Stimulated activated CD4-positive, alpha-beta T cell treated with anti-CD3 and anti-CD28 coated beads, Interleukin-15, amount 100 ng/mL, for 1 hour (primary cell): ENCODE measurements at places on chromosomes 12 and 14.

DNA sequence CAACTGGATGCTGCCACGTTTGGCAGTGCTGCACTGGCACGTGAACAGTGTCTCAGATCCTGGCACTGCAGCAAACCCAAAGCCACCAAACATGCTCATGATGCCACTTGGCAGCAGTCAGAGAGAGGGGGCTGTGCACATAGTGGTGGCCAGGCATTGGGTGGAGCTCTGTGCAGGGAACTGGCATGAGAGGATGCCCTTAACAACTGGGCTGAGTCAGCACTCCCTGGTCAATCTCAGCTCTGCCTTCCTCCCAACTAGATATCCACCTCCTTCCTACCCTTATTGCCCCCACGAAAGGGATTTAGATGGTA lies 37.0 kb downstream of the ZFHX2 start:
- no peak for DNase-seq

GRCh38 chr14:22565391-22565945 lies 23.6 kb downstream of the DAD1 start:
- no peak for DNase-seq

DNA sequence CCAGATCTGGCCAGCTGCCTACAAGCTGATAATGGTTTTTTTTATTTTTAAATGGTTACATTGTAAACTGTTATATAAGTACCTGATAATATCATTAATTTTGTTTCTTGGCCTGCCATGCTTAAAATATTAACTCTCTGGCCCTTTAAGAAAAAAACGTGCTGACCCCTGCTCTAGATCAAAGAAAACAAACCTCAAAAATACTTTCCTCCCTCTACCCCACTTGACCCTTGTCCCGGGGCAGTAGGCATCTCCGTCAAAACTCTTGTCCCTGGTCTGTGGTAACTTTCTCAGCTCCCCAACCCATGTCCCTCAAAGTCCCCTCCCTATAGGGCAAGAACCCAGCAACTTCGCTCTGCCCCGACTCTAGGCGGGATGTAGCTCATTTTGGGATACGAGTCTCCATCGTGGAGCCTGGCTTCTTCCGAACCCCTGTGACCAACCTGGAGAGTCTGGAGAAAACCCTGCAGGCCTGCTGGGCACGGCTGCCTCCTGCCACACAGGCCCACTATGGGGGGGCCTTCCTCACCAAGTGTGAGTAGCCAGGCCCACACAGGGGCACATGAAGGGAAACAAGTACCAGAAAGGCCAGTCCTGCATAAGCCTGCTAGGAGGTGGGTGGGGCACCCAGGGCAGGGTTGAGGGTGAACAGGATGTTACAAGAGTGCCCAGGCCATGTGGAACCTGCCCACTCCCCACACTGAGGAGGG lies 3.5 kb downstream of the RDH5 start:
- no peak for DNase-seq

DNA sequence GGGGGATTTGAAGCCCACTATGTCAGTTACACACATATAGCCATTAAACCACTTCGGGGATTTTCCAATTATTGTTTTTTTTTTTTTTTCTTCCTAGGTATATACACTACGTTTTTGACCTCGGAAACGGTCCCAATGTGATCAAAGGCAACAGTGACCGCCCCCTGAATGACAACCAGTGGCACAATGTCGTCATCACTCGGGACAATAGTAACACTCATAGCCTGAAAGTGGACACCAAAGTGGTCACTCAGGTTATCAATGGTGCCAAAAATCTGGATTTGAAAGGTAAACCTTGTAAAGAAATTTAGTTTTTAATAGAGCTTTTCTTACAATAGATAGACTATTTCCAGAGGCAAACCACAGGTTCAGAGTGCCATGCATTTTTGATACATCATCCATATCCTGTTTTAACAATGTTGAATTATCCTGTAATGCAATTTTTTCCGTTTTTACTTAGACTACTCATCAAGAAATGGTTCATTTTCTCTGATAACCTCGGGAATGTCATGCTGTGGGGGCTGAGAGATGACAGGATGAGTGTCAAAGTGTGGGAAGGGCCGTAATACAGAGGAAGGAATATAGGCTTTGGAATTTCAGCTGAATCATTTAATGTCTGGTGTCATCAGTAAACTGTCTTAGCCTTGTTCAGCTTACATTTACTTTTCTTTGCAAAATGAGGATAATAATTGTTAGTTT lies 797.1 kb downstream of the NRXN3 start:
- no peak for DNase-seq

DNA sequence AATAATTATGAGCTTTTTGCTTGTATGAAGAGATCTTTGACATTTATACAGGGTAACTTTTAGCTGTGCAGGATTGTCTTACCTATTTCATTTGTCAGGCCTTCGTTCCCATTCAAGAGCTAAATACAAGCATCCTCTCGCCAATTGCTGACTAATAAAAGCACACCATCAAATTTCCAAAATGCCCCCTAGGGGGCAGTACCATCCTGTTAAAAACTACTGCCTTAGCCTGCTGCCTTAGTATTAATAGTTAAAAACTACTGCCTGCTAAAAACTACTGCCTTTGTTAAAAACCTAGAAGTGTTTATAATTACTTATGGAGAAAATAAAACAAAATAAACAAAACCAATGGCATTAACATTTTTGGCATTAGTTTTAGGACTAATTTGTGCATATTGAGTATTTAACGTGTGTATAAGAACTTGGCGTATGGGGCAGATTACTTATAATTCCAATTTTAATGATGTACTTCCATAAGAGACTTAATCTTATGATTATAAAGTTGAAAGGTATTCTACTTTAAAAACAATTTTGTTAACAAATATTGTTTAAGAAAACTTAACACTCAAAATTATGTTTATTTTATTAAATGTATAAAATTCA lies 3.0 kb upstream of the IFI27L2 start:
- DNase-seq: peak; percentile 21

- no peak for DNase-seq
Observed at GRCh38 chr12:11085419-11085818, 6.7 kb downstream of the TAS2R43 start.

DNA sequence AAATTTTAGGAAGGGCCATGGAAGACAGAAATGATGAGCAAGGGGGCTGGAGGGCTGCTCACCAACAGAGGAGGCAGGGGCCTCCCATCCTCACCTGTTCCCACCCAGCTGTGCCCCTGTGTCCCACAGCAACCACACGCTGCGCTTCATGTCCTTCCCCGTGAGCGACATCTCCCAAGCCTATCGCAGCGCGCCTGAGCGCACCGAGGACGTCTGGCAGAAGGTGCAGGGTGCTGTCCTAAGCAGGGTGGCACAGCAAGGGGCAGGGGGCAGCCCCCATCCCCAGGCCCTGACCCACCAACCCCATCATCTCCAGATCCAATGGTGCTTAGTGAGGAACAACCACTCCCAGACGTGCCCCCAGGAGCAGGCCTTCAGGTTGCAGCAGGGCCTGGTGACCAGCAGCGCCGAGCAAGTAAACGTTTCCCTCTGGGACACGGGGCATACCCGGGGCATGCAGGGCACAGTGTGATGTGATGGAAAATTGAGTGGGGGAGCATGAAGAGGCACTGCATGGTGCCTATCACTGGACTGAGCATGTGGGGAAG lies 8.1 kb downstream of the CARMIL3 start:
- DNase-seq: no peak

DNA sequence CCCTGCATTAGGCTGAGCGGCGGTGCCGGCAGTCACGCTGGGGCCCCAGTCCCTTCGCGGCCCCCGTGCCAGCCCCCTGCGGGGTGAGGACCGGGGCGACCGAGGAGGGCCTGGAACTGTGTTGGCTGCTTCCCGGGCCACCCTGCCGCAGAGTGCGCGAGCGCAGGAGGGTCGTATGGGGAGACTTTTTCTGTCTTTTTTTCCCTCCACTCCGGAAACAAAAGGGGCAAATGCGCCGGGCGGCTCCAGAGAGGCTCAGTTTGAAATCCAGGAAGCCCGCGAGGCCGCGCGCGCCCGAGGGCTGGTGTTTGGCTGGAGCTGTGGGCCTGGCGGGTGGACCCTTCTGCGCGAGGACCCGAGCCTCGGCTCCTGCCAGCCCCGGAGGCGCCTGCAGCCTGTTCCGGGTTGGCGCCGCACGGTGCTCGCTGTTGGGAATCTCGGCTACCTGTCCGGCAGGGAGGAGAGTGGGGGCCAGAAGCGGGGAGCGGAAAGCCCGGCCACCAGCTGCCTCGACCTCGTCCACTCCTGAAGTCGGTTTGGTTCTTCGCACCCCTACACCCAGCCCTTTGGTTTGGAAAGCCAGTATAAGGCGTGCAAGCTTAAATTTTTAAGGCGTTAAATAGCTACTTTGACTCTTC lies 638 bp downstream of the PLEKHG3 start:
- DNase-seq: no peak

GRCh38 chr12:116143909-116144308 lies 133.6 kb downstream of the MED13L start:
- DNase-seq: no peak

GRCh38 chr14:100893760-100894159 lies 9.8 kb downstream of the RTL1 start:
- no peak for DNase-seq

DNA sequence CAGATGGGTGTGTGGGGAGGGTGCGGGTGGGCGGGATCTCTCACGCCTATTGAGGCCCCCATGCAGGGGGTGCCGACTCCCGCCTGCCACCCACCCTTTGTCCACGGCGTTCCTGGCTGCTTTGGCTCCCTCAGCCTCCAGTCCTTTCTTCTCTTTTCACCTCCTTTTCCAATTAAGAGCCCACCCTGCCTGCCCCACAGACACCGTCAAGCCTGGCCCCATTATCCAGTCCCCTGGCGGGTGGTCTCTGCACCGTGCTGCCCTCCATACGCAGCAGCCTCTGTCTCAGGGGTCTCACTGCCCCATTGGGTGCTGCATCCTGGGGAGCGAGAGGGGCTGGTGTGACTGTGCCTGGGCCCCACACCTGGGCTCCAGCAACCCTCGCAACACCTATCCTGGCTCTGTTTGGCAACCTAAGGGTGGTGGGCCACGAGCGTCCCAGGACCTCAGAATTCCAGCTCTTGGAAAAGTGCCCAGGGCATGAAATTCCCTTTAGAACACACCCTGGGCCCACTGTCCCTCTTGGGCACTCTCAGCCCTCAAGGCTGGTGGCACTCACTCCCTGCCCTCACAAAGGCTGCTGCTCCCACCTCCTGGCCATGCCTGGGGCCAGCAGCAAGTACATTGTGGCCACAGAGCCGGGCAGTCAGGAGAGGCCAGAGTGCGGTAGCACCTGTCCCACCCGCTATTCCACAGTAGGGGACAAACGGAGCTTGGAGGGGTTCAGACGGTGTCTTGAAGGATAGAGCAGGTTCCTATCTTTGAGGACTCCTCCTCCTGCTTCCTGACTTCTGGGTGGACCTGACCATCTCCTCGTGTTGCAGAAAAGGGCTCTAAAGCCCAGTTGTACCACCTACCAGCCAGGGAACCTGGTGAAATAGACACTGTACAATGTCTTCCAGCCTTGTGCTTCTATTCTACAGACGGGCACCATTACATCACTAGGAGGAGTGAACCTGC lies 114.1 kb downstream of the KIF26A start:
- DNase-seq: no peak

- DNase-seq: no peak
Observed at GRCh38 chr12:25788707-25789442, 169.6 kb upstream of the RASSF8 start.

- DNase-seq: no peak
Observed at GRCh38 chr12:90653040-90653439, 301.9 kb downstream of the CCER1 start.

DNA sequence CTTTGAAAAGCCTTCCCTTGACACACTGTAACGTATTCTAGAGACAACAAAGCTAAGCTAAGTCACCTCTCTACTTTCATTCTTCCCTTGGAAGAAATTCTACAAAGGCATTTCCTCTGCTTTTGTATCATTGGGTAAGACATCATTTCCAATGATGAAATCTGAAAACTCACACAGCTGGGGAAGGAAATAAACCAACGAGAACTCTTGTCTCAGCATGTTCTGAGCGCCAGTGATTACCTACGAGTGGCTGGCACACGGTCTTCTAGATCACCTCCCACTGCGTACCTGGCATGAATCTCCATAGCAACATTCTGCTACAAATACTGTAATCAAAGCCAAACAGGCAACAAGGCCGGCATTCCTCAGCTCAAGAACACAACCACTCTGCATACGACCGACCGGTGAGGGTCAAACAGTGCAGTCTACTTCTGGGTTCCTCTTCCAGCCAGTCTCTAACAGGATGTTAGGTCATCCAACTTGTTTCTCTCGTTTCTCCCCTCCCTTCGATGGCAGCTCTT lies 7.6 kb downstream of the VPS37B start:
- peak; percentile 30 for DNase-seq

- no peak for DNase-seq
Observed at GRCh38 chr12:4117386-4118016, 156.1 kb upstream of the CCND2 start.

DNA sequence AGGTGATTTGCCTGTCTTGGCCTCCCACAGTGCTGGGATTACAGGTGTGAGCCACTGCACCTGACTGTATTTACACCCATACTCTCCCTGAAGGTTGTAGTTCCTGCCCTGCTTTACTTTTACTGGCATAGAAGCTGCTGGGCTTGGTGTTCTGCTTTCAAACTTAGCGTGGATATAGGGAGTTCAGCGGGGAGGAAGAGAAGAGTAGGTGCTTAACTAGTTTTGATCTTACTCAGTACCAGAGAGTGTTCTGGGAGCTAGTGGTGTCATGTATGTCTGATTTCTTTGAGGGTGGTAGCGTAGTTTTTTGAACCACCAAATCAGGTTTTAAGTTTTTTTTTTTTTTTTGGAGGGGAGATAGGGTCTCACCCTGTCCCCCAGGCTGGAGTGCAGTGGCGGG lies 13.8 kb downstream of the RCOR1 start:
- no peak for DNase-seq

GRCh38 chr12:12323591-12323990 lies 26.5 kb downstream of the MANSC1 start:
- no peak for DNase-seq

GRCh38 chr12:57583008-57583831 lies 7.8 kb upstream of the PIP4K2C start:
- DNase-seq: peak; percentile 30

DNA sequence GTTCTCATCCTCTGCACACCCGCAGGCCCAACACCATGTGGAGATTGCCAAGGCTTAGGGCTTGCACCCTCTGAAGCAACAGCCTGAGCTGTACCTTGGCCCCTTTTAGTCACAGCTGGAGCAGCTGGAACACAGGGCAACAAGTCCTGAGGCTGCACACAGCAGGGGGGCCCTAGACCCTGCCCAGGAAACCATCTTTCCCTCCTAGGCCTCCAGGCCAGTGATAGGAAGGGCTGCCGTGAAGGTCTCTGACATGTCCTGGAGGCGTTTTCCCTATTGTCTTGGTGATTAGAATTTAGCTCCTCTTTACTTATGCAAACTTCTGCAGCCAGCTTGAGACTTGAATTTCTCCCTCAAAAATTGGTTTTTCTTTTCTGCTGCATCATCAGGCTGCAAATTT lies 373.5 kb upstream of the CLEC14A start:
- no peak for DNase-seq

GRCh38 chr12:118850244-118850825 lies 131.0 kb upstream of the SRRM4 start:
- DNase-seq: no peak

DNA sequence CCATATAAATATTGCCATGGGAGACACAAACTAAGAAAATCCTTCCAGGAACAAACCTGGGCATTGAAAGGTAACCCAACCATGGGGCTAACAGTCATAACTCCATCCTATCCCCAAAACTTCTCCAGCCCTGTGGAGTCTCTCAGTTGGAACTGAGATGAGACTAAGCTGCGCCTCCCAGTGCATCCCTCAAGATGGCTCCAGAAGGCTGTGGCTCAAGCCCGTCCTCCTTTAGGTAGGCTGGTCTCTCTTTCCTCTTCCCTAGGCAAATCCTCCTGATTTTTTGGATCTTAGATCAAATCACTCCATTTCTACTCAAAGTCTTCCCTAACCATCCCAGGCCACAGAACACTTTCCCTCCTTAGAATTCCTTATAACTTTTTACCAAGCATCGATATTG lies 364.3 kb upstream of the CCDC196 start:
- no peak for DNase-seq

- DNase-seq: no peak
Observed at GRCh38 chr12:13744561-13744960, 236.8 kb downstream of the GRIN2B start.
